AG04450 (cell line): ENCODE measurements at places on chromosomes 7 and 10.

DNA sequence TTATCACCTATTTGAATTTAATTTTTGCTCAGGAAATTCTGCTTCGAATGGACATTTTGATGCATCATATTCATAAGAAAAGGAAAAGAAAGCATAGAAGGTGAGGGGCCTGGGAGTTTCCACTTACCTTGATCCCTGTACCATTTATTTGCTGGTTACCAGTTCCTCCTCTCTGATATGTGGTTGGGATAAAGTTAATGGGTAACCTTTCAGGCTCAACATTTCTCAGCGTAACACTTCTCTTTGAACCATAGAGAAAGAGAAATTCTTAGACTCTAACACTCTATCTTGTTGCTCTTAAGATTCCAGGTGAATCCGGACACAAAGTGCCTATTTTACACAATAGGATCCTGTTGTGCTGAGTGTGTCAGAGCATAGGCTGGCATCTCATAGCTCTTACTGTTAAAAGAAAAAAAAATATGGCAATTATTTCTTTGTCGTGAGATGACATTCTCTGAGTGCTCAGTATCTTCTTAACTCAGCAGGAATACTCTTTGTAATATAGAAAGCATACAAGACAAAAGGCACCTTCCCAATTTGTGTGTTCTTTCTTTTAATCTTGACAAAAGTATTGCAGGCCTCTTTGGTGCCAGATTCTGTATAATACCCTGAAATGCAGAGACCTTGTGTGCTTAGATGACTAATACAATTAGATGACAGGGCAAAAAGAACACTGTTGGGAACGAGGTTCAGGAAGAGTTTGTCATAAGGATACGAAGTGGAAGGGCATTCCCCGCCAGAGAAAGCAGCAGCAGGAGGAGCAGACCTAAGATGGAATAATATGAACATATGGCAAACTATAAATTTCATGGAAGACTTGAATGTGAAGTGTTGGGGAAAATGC lies 689.6 kb downstream of the NRG3 start:
- no peak for DNase-seq

- peak; percentile 78 for DNase-seq
These were observed 32.7 kb downstream of the DNMBP start for GRCh38 chr10:99976886-99977665.

DNA sequence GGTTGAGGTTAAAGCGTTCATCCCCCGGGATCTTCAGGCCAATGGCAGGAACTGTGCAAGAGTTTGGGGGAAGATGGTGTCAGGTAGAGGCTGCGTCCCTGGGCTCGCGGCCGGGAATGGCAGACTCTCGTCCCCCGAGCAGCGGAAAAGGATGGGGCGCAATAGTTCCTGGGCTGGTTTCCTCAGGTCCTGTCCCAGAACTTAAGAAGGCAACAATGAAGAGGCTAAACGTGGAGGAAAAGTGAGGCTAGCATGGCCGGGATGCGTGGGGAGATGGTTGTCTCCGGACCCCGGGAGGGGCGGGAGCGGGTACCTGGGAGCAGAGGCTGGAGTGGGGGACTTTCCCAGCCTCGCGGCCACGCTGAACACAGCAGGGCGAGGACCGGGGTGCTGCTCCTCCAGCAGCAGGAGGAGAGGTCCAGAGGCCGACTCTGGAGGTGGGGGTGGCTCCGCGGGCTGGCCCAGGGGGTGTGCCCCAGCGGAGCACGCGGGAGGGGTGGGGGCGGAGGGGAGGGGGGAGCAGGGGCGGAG lies 882 bp downstream of the IRF5 start:
- DNase-seq, result no peak

DNA sequence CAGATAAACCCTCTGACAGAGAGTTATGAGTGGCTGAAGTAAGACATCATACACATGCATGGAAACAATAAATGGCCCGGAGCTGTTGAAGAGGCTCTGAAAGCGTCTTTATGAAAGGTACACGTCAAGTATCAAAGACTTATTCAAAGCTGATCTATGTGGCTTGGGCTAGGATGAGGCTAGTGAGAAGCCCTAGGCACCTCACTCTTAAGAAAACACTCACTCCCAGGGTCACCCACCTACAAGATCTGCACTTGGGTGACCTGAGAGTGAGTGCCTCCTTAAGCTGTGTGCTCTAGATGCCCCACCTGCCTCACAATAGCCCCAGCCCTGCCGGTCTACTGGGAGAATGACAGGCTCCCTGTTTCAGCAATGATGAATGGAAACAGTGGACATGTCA lies 1.1 kb upstream of the GIMAP1 start:
- no peak for DNase-seq
